ENCODE measurements at places on chromosomes 3 and 15.

- no peak for DNase-seq
Measured at GRCh38 chr15:91561371-91562100, 292.0 kb upstream of the SLCO3A1 start.

DNA sequence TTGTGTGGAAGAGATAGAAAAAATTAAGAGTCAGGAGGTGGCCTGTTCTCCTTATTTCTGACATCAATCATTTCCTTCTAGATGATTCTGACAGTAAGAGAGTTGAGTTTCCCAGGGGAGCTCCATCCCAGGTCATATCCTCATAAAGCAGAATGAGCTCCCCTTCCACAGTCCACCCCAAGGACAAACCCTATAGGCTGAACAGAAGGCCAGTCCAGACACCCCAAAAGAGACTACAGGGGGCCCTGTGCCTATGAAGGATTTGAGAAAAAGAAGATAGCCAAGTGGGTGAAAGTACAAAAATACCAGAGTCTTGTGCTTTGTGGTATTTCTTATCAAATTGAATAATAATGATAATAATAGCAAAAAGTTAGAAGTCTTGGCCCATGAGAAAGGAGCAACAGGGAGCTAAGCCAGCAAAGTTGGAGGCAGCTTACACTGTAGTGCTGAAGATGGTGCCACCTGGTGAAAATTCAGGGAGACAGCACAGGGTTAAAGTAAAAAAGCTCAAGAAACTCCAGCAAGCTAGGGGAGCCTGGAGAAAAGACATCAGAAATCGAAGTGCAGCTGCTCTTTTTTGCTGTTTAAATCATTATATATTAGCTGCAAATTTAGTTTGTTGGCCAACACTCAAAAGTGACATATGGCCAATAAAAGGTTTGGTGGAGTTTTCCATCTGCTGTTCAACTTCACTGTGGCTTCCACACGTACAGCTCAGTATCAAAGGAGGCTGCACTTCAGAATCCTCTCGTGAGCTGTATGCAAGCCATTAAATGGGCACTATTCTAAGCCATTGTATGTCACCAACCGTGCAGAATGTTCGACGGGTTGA lies 35.8 kb upstream of the SLC24A5 start:
- no peak for DNase-seq

DNA sequence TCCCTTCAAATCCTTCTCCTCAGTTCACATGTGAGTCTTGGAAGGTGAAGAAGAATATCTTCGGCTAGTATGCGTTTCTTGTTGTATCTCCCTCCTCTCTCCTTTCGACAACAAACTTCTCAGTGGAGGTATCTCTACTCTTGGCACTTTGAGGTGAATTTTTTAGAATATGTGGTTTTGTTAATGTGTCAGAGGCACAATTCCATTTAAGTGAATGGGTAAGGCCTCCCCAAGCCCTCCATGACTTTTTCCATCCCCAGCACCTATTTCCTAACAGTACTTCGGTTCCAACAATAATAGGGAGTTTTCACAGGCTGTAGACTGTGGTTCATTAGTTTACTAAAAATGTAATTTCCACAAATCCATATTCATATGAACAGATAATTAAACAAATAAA lies 74.2 kb downstream of the TM4SF4 start:
- DNase-seq: no peak

GRCh38 chr15:99619712-99620111 lies 53.9 kb downstream of the MEF2A start:
- DNase-seq: no peak

DNA sequence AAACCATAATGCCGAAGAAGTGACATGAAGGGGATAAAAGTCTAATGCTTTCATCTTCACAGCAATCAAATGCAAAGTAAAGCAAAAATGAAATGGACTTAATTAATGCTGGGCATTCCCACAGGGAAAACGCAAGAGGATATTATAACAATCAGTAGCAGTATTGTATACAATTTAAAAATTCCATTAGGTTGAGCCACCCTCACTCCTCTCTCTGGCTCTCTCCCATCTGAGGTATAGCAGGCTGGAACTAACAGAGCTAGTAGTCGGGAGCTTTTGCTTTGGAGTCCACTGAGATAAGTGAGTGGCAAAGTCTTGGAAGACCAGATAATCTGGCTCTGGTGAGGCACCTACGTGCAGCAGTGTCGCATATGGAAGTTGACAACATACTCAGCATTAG lies 33.9 kb downstream of the DET1 start:
- DNase-seq: no peak

DNA sequence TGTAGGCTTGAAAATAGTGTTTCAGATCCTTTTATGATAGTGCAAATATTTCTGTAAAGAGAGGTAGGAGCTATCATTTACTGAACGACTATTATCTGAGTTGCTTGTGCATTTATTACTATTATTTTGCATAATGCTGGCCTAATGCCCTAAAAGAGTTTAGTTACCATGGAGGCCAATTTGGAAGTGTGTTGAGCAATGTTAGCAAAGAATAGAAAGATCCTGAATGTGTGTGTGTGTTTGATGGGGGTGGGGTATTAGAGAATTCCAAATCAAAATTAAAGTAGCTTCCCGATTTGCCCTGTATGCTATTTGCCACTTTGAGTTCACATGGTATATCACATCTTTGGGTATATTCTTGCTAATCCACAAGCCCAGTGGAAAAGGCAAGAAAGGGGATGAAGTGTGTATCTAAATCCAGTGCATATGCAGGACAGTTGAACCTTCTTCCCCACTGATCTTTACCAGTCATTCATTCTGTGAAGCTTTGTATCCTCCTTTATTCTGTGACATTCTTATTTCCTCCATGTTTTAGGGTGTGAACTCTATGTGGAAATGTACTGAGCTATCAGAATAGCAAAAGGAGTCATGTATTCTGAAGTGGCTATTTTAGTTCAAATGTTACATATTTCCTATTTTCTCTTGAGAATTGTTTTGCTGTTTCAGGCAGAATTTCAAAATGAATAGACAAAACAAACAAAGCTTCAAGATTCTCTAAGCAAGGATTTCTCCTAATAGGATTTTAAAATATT lies 45.7 kb upstream of the PLSCR5 start:
- DNase-seq: no peak

GRCh38 chr3:196938576-196938975 lies 3.8 kb downstream of the NCBP2 start:
- DNase-seq: no peak

DNA sequence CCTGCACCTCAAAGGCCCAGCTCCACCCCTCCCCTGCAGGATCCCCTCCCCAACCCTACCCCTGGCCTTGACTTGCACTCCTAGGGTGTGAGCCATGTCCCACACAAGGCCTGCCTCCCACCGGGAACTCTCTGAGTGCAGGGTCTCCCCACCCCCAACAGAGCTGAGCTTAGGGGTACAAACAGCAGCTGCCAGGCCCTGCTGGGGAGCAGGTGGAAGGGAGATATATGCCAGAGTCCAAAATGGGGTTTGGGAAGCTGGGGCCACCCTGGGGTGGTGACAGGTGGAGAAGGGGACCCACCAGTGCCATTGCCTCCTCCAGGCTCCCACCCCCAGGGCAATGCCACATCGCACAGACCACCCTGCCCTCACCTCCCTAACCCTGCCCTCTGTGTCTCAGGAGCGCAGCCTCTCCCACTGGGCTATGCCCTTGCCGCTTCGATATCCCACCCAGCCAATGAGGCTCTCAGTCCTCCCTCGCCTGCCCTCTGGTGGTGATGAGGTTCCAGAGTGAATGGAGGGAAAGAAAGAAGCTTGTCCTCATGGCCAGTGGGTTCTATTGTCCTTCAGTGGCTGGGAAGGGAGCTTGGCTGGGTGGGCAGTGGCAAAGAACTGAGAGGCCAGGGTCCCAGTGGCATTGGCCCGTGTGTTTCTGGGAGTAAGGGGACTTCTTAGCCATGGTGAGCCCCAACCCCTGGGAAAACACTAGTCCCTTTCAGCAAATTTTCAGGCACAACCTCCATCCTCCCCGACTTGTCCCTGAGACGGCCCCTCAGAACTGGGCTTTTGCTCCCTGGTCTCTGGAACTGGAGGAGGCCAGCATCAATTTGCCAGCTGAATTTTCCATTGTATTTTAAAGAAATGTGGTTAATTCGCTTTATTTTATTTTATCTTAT lies 46.8 kb downstream of the CYP11A1 start:
- no peak for DNase-seq

- no peak for DNase-seq
Measured at GRCh38 chr3:171747223-171747920, 62.9 kb downstream of the PLD1 start.

GRCh38 chr3:7947930-7948329 lies 553.7 kb upstream of the LMCD1 start:
- DNase-seq: no peak

- no peak for DNase-seq
Measured at GRCh38 chr3:193640728-193641439, 47.9 kb downstream of the OPA1 start.

DNA sequence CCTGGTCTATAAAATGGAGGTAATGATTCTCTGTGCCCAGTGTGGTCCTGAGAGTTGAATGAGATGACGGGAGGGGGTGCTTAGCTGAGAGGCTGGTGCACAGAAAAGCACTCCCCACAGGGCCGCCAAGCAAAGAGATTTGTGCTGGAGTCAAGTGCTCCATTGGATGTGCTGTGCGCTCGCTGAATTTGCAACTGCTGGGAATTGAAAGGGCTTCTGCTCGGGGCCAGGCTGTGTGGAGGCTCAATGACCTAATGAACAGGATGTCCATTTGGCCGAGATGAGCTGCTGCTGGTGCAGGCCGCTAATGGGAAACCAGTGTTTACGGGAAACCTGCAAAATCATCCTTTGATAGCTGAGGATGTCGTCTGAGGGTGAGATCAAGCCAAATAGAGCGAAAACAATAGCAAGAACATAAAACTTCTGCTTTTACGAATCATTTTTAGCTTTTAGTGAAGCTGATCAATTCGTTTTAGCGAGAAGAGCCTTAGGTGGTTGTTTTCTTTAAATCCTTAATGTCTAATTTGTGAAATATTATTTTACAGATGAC lies 211.7 kb downstream of the GABRG3 start:
- DNase-seq: no peak

DNA sequence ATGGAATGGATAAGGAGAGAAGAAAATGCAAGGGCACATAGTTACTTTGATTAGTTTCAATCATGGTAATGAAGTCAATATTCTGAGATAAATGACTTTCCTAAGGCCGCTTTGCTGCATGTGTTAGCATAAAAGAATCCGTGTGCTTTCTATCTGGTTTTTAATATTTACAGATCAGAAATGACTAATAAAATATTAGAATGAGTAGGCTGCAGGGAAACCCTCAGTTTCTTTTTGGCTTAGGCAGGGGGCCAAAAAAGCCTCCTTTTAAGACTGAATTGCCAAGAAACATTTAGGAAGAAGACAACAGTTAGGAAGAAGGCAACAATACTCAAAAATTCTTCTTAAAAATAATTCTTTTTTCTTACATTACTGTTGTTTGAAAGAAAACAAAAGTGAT lies 11.6 kb downstream of the NEK11 start:
- DNase-seq: no peak

DNA sequence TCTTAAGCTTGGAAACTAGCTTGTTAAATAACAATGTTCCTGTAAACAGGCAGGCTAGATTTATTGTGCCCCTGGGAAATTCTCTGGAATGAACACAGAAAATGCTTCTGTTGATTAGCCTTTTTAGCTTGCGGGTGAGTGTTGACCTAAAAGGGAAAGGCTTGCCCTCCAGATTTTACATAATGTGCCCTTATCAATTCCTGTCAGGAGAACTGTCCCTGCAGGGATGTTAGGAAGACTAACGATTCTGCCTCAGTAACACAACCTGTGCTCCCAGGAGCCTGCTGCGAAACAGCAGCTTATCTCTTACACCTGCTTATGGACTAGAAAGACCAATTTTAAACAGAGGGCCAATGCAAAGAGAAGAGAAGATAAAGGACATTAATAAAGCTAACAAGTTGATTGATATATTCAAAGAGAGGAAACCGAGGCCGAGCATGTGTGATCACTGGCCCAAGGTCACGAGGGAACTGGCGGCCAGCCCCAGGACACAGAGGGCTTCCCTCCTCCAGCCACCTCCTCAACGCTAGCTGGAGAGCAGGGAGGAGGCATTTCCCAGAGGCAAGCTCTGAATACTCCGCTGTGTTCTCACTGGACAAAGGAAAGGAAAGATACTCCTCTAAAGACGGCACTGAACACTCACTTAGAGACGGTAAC lies 48.4 kb upstream of the TJP1 start:
- no peak for DNase-seq

GRCh38 chr3:163422671-163423070 lies 1655.6 kb downstream of the SI start:
- no peak for DNase-seq

- no peak for DNase-seq
Measured at GRCh38 chr3:70006089-70006488, 6.6 kb downstream of the SAMMSON start.
